ENCODE measurements at places on chromosomes 11 and 22. TPM values are rescaled to one million over a fixed set of nuclear protein-coding genes. Genes with fewer than 3 reads are reported as not detected.

LMNTD2 gene
- not detected for total RNA-seq

C11orf16 gene
- not detected for total RNA-seq

GAL3ST1 gene
- total RNA-seq: 1.2 TPM

PPP6R3 gene
- total RNA-seq: 140 TPM

SPI1 gene
- total RNA-seq: 1.2 TPM

GNG3 gene
- 20.0 TPM for total RNA-seq

Data from frontal cortex (tissue), 4 donors.